Vagina (tissue), 2 donors: ENCODE measurements at places on chromosomes 1 and 21. TPM values are rescaled to one million over a fixed set of nuclear protein-coding genes. Genes with fewer than 3 reads are reported as not detected.

Gene OR2AK2
- total RNA-seq, result not detected

Gene KRTAP20-4
- total RNA-seq, result not detected

Gene HES3
- not detected for total RNA-seq

Gene ADGRL4
- 17.7 TPM for total RNA-seq

Gene SIM2
- total RNA-seq, result not detected

DNA sequence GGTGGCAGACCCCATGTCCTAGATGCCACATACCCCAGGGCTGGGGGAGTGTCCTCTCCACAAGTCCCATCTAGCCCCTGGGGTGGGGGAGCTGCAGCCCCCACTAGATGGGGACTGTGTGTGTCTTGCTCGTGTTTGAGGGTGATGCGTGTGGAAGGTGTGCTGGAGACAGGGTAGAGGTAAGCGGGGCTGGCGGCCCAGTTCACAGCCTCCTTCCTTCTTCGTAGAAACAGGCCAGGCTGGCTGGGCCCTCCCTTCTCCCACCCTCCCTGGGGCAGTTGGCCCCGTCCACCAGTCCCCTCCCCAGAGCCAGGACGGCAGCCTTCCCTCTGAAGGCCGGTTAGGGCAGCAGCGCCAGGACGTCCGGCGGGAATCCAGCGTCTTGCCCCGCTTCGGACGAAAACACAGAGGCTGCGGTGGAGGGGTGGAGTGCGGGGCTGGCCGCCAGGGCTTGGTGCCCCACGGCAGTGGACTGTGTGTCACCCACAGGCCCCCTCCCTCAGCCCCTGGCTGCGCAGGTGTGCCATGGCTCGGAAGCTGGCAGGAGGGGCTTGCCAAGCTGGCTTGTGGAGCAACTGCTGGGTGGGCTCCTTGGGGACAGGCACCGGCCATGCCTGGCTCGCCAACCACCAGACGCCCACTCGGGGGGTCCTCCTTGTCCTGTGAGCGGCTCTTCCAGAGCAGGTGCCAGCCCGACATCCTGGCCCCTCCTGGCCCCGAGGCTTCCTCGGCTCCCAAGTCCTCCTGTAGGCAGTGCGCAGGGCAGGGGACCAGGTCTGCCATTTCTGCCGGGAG is 3.6 kb downstream of the PRDM16 start:
- DNase-seq, result no peak

DNA sequence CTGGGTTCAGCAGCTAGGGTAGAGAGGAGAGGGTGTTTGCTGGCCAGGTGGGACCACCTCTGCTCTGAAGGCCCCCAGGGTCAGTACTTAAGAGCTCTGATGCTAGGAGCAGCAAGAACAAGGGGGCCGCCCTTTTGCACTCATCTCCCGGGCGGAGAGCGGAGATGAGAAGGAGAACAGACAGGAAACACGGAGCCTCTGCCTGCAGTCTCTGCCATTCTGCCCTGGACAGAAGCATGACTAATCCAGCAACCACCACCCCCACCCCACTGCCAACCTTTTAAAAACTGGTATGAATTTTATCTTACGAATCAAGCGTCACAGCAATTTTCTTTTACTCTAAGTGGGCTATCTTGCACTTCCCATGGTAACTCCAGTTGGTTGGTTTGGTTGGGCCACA is 34.5 kb downstream of the PARP1 start:
- DNase-seq, result no peak

GRCh38 chr1:150567717-150568593 is 11.5 kb downstream of the MCL1 start:
- no peak for DNase-seq

DNA sequence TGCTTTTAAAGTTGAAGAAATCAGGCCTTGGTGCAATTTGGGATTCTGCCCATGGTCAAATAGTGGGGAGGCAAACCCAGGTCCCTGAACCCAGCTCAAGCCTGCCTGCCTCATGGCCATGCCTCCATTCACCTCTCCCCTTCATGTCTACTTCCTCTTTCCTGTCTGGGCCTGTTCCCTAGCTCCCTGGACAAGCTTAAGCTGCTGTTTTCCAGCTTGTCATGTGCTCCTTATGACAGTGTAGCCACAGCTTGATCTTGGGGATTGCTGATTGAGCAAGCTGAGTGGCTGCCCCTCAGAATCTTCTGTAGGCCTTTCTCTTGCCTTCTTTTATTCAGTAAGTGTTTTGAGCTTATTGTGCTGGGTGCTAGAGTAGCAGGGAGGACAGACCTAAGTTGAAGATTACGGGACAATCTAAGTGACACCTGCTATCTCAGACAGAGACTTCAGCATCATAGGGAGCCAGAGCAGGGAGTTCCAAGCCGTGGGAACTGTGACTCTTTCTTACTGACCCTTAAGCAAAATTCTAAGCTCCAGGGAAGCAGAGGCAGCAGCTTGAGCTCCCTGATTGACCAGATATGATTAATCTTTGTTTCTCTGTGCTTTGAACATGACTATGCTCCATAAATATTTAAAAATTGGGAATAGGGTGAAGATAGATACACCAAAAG is 520 bp upstream of the MR1 start:
- no peak for DNase-seq

GRCh38 chr1:213070406-213070805 is 19.4 kb downstream of the RPS6KC1 start:
- DNase-seq, result no peak

DNA sequence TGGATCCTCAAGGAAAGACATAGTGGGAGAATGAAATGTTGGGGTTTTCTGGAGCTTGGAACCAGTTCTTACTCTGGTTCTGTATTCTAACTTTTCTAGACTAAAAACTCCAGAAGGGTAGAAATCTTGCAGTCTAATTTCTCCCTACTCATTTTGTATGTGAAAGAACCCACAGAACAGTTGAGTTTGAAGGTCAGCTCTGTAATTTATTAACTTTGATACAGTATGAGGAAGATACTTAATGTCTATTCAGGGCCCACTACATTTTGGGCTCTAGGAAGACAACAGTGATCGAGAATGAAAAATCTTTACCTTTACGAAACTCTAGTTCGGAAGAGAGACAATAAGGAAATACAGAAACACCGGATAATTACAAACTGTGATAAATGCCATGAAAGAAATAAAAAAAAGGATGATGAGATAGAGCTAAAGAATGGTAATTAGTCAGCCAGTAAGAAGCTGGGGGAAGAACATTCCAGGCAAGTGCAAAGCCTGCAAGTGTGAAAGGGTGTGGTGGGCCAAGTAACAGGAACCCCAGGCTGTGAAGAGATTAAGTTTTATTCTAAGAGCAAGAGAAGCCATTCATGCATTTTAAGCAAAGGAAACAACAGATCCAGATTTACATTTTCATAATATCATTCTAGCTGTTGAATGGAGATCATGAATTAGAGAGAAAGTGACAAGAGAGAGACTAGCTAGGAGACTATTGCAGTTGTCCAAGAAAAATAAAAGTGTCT is 159.9 kb upstream of the HMCN1 start:
- DNase-seq, result no peak

- no peak for DNase-seq
These were observed 45.9 kb upstream of the SAMD13 start for GRCh38 chr1:84255582-84255981.
